Stimulated activated CD4-positive, alpha-beta T cell treated with anti-CD3 and anti-CD28 coated beads, Interleukin-4, amount 100 ng/mL, for 4 hours (primary cell): ENCODE measurements at places on chromosomes 4 and X.

DNA sequence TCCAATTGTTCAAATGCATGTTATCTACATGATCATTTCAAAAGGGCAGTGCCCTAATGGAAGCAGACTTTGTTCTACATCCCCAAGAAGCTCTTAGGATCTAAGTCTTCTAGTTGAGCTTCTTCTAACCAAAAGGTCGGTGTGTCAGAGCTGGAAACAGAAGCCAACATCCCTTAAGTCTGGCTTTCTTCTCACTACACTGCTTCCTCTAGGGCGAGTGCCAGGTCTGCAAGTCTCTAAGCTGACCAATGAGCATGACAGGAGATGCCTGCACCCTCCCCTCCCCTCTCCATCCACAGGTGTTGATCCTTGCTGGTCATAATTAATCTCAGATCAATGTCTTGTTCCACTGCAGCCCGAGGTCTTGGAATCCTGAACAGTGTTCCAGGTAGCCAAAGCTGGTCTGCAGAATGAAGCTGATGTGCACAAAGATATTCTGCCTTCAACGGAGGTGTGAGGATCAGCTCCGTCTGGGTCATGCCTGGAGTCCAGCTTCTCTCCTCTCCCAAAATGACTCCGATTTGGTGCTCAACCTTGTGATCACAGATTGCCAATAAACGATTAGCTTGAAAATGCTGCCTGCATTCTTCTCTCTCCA, 44.1 kb downstream of the WDR1 start:
- DNase-seq = no peak

GRCh38 chr4:99436462-99436861, 1.3 kb upstream of the ADH7 start:
- no peak for DNase-seq

DNA sequence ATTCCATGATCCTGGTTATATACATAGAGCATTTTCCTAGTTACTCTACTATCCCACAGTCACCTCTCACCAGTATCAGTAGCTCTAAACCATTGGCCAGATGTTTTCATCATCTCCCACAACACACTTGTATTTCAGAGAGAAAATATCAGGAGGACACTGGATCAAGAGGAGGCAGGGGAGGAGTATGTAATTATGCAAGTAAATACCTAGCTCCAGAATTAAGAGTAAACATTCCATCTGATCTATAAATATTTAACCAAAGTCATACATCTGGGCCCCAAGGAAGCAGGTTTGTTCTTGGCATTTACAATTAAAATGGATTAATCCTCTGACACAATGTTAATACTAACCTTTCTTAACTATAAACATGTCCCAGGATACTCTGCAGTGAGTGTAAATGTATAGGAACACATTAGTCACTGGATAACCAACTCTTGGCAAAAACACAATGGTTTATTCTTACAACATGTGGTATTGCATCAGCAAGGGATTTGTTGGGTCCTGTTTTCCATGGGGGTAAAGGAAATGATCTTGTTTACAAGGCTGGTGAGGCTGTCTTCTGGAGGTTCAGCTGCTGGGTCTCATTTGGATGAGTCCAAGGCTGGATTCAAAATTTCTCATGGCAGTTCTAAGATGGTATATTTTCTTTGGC, 170.1 kb downstream of the ATG4A start:
- no peak for DNase-seq

DNA sequence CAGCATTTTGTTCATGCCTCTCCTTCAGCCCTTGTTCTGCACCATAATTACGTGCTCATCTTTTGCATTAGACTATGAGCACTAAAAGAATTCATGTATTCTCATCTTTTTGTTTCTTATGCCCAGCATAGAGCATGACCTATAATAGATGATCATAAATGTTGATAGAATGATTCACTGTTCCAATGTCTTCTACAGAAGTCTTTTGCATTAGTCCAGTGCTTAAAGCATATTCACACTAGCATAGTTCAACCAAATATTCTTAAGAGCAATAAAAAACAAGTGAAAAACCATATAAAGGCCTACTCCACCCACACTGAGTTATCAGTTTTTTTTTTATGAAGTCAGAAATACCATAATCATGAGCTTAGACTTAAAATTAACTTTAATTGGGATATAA, 36.5 kb upstream of the SLC10A4 start:
- no peak for DNase-seq

DNA sequence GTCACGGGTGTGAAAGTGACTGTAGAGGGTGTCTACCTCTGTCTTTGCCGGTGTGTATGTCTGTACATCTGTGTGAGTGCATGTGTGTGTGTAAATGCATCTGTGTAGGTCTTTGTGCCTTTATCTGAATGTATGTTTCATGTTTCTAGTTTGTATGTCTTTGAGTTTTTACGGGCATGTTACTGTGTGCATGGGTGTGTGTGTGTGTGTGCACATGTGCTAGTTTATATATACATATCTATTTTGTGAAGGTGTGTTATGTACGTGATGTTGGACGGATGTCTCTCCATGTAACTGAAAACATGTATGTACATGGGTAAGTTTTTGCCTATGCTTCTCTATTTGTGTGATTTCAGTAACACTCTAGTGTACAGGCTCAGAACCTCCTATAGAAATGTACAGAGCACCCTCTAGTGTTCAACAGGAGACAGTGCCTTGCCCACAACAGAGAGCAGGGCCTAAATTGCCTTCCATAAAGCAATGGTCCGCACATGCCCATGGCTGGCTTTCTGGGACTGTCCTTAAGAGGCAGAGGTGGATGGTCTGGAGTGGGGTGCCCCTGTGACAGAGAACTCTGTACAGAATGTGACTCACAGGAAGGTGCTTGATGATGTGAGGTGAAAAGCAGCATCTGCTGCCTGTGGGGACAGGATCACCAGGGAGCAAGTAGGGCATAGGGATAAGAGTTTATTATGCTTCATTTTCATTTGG, 343.5 kb downstream of the RAPGEF2 start:
- DNase-seq = no peak

DNA sequence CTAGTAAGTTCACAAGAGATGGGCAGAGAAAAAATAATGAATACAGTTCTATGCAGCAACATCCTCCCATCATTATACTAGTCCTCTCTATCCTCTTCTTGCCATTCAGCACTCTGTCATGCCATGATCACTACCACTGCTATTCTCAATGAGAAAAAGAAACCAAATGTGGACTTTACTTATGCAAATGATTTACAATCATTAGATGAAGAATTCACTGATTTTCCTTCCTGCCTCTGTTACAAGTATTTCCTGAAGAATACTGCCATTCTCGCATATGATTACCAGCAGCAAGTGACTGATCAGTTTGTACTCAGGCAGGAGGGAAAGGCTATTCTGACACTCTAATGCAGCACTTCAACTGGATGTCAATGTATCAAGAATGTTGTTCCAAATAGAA, 50.3 kb downstream of the WDFY3 start:
- DNase-seq = no peak

- no peak for DNase-seq
Measured at GRCh38 chr4:47974566-47974965, 41.9 kb downstream of the CNGA1 start.

GRCh38 chr4:165709516-165709915, 163.5 kb upstream of the TLL1 start:
- DNase-seq = no peak

DNA sequence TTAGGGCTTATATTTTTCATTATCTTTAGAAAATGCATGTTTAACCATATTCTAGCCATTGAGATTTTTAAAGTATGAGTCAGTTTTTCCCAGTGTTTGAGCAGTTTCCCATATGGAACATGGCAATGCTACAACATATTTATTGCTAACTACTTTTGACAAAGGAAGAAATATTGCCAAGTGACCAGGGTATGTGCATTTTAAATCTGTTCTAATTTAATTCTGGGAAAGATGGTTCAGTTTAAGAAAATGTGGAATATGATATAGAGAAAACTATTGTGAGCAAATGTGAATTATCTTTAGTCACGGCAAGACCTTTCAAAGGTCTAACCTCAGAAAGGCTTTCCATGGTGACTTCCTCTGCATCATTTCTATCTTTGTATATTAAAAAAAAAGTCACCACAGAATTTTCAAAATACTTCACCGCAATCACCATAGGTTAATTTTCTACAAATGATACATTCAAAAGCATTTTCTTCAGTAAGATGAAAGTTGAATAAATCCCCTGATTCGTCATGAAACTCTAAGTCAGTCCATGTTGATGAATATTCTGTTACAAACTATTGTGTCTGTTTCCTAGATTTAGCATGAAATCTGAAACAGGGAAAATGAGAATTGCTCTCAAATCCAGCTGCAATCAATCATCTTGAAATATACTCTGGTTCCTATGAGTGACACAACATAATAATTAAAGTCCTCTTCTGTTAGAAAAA, 2349.0 kb upstream of the TENM3 start:
- DNase-seq = no peak

GRCh38 chr4:56768763-56769162, 52.7 kb downstream of the SPINK2 start:
- no peak for DNase-seq

GRCh38 chr4:164095313-164096110, 601.0 kb downstream of the TMA16 start:
- no peak for DNase-seq
